Endothelial cell of umbilical vein (primary cell): ENCODE measurements at places on chromosomes 5 and 9.

GRCh38 chr5:132815454-132815853 lies 2.4 kb downstream of the SOWAHA start:
- no peak for DNase-seq

GRCh38 chr9:136296434-136297015 lies 7.4 kb downstream of the CCDC187 start:
- DNase-seq = no peak

- DNase-seq = no peak
Observed at GRCh38 chr5:132209901-132210545, 17.6 kb downstream of the P4HA2 start.

DNA sequence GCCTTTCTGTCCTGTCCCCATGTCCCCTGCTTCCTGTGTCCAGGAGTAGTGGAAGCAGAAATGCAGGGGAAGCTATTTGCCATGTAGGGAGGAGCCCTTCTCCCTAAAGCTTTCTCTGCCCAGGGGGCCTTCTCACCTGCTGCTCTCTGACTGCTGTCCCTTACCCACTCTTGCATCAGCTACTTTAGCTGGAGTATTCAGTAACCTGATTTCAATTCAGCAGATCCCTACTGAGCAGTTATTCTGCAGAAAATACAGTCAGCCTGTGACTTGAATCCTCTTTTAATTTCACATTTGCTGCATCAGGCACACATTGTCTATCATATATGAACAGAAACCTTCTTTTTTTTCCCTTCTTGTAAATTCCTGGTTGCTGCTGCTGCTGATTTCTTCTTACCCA lies 90.4 kb downstream of the MVB12B start:
- DNase-seq = no peak
